Ammon's horn (tissue), 1 donor: ENCODE measurements at places on chromosomes 11 and 22.

- DNase-seq, result no peak
Observed at GRCh38 chr22:42287174-42287890, 16.9 kb upstream of the TCF20 start.

GRCh38 chr22:27810609-27811151, 9.1 kb upstream of the MN1 start:
- DNase-seq, result no peak

- DNase-seq, result no peak
Observed at GRCh38 chr11:113481226-113481625, 6.0 kb upstream of the DRD2 start.

- DNase-seq, result peak; percentile 82
Observed at GRCh38 chr11:18802381-18803257, 11.0 kb upstream of the PTPN5 start.

DNA sequence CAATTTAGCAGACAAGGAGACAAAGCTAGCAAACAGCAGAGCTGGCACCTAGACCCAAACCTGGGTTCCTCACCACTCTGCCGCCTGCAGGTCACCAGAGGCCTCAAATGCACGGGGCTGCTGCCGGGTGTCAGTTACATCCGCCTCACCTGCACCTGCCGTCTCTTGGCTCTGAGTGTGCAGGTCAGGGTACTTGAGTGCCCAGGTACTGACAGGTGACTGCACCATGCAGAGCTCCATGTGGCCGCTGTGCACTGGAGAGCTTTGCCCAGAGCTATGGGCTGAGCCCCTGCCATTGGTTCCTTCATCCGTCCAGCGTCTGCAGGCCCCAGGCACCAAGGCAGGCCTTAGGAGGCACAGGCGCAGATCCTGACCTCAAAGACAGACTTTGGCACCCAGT, 35.0 kb downstream of the PDGFB start:
- no peak for DNase-seq

GRCh38 chr11:35559949-35560348, 34.5 kb upstream of the PAMR1 start:
- DNase-seq, result no peak

DNA sequence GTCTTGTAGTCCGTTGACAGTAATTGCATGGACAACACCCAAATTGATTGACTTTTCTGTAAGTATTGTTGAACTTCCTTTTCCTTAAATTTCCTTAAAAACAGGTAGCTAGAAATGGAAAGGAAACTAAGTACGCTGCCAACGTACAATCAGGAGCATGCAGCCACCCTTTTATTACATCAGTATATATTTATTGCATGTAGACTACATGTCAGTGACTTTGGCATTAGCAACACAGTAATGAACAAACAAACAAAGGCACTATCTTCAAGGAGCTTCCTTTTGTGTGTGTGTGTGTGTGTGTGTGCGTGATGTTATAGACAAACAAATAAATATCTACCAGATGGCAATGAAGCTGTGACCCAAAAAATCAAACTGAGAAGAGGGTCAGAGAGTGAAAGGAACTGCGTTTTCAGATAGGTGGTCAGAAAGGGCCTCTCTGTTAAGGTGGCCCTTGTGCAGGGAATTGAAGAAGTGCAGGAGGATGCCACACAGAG, at the start of gene OR9Q1:
TSS of gene OR9Q1 (plus strand) at position 447 of the 497 bp plus-strand sequence. CDS start 155,564 bp downstream, outside the sequence.
- DNase-seq, result no peak

DNA sequence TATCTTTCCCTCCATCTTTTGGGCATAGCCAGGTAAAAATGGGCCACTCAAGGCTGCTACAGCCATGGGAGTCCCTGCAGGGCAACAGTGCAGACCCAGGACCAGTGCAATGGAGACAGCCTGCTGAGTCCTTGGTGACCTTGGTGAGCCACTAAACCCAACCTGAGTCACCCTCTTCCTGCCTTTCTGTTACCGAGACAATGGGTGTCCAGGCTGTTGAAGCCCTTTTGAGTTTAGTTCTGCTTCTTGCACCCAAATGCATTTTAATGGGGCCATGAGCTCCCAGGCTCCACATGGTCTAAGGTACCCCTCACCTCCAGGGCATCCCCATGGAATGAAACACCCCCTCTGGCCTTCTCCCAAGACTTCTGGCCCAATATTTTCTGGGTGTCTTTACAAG, 874 bp upstream of the PLAAT4 start:
- DNase-seq, result no peak

DNA sequence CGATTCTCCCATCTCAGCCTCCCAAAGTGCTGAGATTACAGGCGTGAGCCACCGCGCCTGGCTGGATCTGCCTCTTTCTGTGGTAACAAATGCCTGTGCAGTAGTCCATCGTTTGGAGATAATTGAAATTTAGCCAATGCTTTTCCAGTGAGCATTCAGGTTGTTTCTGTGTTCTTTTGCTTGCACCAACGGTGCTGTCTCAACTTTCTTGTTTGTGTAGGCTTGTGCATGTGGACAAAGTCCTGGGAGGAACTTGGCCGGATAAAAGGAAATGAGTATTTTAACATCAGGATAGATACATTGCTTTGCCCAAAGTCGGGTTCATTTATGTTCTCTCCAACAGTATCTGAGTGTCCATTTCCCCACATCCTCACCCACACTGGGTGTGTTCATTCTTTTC, 85.7 kb downstream of the KIAA1671 start:
- DNase-seq, result no peak

DNA sequence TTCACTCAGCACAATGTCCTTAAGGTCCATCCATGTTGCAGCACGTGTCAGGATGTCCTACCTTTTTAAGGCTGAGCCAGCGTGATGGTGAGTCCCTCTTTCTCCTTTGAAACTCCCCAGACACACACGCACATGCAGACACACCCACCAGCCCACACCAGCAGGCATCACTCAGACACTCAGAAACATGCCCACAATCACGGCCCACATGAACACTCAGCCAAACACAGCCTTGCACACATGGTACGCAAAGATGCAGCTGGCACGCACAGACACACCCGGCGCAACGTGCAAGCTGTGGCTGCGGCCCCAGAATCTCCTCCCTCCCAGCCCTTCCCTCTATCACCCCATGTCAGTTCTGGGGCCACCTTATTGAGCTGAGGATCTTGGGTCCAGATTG, 8.0 kb downstream of the FADS3 start:
- peak; percentile 73 for DNase-seq

DNA sequence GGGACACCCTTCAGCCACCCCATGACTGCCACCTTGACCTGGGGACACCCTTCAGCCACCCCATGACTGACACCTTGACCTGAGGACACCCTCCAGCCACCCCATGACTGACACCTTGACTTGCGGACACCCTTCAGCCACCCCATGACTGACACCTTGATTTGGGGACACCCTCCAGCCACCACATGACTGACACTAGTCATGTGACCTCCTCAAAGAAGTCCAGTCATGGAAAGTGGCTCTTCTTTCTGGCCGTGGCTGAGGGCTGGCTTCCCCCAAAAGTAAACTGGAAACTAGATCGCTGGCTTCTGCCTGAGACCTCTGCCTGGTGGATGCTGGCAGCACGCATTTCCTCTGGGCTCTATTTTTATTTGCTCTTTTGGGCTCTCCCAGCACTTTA, 28.4 kb downstream of the ARFGAP2 start:
- DNase-seq, result no peak

DNA sequence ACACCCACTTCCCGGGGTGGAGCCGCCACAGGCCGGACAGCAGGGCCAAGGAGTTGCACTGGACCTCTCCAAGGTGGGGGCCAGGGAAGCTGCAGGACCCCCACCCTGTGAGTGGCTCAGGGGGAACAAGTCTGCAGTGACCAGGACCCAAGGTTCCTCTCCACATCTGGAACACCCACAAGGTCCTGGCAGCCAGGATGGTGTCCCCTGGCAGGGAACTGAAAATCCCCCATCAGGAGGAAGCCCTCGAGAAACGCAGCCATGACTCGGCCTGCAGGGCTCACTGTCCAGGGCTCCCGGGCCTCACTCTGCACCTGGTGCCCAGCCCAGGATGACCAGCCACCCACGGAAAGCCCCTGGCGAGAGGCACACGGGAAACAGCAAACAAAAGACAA, 11.5 kb downstream of the RNH1 start:
- no peak for DNase-seq

DNA sequence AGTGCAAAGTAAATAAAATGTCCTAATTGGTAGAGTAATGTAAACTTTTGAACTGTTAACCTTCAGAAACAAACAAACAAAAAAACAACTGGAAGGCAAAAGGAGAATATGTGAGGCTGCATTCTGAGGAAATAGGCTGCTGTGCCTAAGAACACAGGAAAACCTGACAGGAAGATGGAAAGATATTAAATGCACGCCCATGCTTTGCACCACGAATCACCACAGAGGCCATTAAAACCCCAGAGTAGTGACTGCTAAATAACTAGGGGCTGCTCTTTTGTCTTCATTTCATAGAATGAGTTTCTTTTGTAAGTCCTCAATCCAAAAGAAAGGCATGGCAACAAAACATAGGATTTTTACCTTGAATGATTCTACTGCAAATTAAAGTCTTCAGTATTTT, 436.0 kb downstream of the RAB38 start:
- no peak for DNase-seq

DNA sequence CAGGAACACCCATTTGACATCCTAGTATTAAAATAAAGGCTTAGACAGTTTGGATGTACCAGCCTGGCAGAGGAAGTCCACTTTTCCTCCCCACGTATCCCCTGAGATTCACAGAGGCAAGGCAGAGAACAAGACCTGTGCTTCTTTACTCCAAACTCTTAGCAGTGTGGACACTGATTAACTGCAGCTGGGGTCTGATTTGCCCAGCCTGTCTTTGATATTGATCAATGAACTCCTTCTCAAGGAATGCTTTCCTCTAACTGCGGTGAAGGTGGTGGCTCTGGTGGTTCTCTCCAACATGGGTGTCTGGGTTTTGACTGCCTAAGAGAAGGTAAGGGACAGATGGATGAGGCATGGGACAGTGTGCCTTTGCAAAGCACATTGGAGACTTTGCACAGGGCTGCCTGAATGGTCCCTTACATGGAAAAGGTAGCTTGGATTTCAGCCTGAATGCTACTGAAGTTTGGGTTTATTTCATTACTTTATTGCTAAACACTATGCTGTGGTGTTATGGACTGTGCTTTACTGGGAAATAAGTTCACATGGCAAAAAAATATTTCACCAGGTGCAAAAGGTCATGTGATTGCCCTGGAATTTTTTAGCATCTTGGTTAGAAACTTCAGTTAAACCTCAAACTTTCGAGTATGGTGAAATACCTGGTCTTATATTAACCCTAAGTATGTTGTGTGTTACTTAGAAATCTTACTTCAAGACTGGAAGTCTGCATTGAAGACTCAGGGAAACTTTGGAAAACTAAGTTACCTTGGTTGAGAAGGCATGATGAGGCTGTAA, 1.8 kb downstream of the GAS2 start:
- DNase-seq, result no peak

GRCh38 chr22:38202437-38203089, 769 bp downstream of the MAFF start:
- DNase-seq, result peak; percentile 47

DNA sequence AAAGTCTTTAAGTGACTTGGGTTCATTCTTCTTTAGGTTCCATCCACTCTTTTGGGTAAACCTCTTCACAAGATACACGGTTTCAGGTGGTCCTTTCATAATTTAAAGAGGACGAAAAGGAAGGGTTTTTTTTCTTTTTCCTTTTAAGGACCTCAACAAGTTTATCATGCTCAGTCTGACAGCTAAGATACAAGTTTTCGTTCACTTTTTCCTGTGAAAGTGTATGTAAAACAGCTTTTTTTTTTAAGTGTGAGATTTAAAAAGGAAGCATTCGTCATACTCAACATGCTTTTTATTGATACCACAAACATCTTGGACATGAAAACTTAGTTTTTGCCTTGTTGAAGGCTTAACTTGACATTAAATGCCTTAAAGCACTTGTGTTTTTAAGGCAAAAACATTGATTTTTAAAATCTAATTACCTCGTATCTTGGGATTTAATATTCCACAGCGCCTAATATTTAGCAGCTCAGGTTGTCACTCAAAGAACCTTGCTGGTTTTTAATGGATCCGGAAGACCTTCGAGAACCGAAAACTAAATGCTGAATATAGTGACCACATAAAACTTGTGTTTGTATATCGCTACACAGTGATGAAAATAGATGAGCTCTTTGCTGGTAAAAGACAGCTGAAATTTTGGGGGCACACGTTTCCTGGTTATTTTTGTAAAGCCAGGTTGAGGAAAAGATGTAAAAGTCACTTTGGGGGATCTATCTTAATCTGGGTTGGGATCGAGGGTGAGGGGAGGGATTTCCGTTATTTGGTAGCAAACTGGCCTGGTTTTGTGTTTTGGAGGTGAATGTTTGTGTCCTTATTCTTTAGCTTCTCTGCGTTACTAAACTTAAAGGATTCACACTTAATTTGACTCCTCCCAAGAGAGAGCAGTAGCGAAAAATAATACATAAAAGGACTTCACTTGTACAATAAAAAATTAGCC, 2.3 kb downstream of the PCF11 start:
- no peak for DNase-seq

- no peak for DNase-seq
Observed at GRCh38 chr11:2307501-2308331, 5.9 kb downstream of the TSPAN32 start.

DNA sequence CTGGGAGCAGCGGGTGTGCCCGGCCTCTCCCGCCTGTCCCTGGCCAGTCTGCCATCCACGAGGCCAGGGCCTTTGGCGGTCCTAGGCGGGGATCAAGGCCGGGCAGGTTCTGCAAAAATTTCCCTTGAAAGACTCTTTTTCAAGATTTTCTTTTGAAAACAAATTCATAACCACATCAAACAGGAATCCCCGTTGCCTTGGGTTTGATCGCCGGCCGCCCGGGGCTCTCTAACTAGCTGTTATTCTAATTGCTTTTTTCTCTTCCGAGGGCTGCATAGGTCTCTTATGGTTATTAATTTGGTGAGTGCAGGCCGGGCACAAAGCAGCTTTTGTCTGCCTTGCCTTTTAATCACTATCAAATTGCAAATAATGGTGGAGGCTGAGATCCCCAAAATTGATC, 42.0 kb downstream of the CDKN1C start:
- no peak for DNase-seq

GRCh38 chr22:25933158-25933788, 191.3 kb downstream of the MYO18B start:
- no peak for DNase-seq

GRCh38 chr11:45238724-45239123, 47.4 kb downstream of the SYT13 start:
- DNase-seq, result no peak

- no peak for DNase-seq
Observed at GRCh38 chr22:35923026-35923425, 105.6 kb downstream of the RBFOX2 start.

GRCh38 chr11:6572215-6572614, 31.2 kb downstream of the RRP8 start:
- DNase-seq, result no peak

GRCh38 chr11:109422870-109423465, 978 bp downstream of the C11orf87 start:
- DNase-seq, result peak; percentile 16

- DNase-seq, result peak; percentile 48
Observed at GRCh38 chr11:117143390-117143789, 697 bp upstream of the PAFAH1B2 start.

- DNase-seq, result no peak
Observed at GRCh38 chr11:64844330-64845128, at the start of gene CDC42BPG. TSS of gene CDC42BPG (minus strand) at chr11:64844653. CDS start at chr11:64844569, 84 bp downstream.
